ENCODE measurements at places on chromosomes 1 and 21.
A peak's percentile ranks its signal among the peaks of the same experiment; 100 is the strongest.

- no peak for DNase-seq
Measured at GRCh38 chr1:177620636-177621190, 349.1 kb downstream of the SEC16B start.

DNA sequence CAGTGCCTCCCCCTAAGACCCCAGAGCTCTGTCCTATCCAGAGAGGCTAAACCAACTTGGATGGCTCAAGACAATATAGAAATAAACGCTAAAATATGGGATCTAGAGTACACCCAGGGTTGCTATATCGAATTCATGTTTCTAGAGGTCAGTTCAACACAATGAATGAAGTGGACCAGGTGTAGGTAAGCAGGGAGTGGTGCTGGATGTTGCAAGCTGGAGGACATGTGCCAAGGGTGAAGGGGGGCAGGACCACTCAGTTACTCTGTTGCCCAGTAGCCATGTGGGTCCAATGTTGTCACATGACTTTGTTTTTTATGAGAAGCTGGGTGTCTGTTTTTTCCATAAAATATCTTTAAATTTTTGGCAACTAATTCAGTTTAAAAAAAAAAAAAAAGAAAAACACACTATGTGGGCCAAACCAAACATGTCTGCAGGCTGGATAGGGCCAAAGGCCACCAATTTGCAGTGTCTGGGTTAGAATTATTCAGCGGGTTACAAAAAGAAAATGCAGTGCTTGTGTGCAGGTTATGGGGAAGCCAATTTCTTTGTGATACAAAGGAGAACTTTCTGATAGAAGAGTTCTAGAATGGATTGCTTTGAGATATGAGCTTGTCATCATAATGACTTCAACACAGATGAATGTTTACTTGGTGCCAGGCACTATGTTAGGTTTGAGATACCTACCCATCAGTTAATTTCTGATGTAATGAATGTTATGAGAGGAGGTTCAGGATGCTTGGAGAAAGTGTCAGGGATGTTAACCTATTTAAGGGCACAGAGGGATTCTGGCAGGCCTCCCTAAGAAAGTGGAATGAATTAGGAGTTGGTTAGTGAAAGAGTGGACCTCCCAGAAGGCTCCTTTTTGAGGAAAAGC lies 8.9 kb downstream of the CACHD1 start:
- no peak for DNase-seq

GRCh38 chr1:3207217-3207848 lies 138.3 kb downstream of the PRDM16 start:
- DNase-seq = no peak

GRCh38 chr1:18012686-18013085 lies 94.9 kb upstream of the IGSF21 start:
- DNase-seq = no peak

- no peak for DNase-seq
Measured at GRCh38 chr1:172446547-172446946, 2.7 kb upstream of the PIGC start.

DNA sequence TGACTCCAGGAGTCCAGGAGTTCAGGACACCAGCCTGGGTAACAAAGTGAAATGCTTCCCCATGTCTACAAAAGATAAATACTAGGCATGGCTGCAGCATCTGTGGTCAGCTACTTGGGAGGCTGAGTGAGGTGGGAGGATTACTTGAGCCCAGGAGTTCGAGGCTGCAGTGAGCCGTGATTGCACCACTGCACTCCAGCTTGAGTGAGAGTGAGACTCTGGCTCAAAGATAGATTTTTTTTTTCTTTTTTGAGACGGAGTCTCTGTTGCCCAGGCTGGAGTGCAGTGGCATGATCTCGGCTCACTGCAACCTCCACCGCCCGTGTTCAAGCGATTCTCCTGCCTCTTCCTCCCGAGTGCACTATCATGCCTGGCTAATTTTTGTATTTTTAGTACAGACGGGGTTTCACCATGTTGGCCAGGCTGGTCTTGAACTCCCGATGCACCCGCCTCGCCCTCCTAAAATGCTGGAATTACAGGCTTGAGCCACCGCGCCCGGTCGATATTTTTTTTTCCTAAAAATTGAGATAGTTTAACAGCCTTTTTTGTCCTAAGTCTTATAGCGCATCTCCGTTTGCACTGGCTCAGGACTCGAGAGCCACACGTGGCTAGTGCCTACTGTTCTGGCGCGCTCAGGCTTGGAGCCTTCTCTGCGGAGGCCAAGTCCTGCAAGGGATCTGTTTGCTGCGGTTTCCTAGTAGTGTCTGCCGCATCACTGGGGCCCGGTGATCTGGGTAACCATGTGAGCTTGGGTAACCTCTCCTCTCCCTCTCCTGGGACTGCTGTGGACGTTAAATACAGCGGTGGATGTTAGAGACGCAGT lies 1.0 kb upstream of the MFN2 start:
- no peak for DNase-seq

- DNase-seq = no peak
Measured at GRCh38 chr1:160637065-160637464, 9.8 kb downstream of the SLAMF1 start.

- DNase-seq = no peak
Measured at GRCh38 chr1:89466307-89466930, 58.2 kb upstream of the LRRC8B start.

GRCh38 chr1:112583366-112583765 lies 35.6 kb downstream of the ST7L start:
- no peak for DNase-seq

GRCh38 chr1:63466759-63467158 lies 56.3 kb downstream of the ITGB3BP start:
- DNase-seq = no peak

GRCh38 chr1:47478090-47478489 lies 40.2 kb downstream of the FOXD2 start:
- DNase-seq = no peak

- DNase-seq = no peak
Measured at GRCh38 chr1:209130886-209131285, 452.6 kb upstream of the CAMK1G start.

- DNase-seq = no peak
Measured at GRCh38 chr1:205438213-205439158, 16.6 kb upstream of the LEMD1 start.

DNA sequence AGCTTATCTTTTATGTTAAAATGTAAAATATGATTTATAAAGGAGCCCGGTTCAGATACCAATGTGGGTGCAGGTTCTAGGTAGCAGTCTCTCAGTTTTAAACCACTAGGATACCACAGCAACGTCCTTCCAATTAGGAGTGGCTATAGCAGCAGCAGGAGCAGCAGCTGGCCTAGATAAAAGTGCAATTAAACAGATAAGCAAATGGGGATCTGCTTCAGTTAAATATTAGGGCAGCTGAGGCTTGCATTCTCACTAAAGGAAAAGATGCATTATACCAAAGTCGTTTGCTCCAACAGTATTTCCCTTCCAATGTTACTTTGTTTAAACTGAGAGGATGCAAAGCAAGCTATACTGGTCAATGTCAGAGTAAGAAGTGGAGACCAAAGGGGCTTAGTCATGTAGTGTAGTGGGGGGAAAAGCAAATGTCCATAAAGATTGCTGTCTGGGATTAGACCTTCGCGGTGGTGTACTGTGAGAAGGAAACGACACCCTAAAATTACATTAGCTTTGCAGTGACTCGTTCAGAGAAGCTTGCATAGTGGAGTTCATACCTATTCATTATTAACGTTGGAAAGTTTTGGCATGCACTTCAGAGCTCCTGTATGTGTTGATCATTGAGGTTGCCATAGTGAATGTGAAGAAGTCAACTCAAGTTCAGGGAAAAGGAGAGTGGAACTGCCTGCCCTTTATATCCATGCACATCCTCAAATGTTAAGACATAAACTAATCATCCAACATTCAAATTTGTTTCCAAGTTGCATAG lies 272.2 kb downstream of the VAV3 start:
- DNase-seq = no peak

- DNase-seq = no peak
Measured at GRCh38 chr1:59473831-59474230, 176.9 kb downstream of the FGGY start.

DNA sequence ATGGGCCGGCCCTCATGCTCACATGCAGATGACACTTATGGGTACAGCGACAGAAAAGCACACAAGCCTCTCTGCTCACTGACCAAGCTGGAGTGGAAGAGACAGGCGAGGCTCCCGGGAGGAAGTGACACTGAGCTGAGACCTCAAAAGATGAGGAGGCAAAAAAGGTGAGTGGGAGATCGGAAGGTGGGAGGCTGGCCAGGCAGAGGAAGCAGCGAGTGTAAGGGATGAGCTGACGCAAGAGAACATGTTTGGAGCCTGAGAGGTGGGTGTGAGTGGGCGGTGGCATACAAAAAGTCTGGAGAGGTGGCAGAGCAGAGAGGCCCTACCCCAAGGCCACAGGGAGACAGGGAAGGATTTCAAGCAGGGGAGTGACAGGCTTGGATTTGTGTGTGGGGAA lies 18.2 kb upstream of the CDCP2 start:
- no peak for DNase-seq

GRCh38 chr1:39984951-39985350 lies 30.0 kb downstream of the MFSD2A start:
- no peak for DNase-seq

GRCh38 chr1:115697619-115698018 lies 55.8 kb downstream of the VANGL1 start:
- no peak for DNase-seq

GRCh38 chr1:80846966-80847365 lies 953.8 kb upstream of the ADGRL2 start:
- DNase-seq = no peak

GRCh38 chr1:245260110-245260882 lies 105.5 kb downstream of the KIF26B start:
- DNase-seq = no peak

GRCh38 chr1:116664366-116664977 lies 3.1 kb downstream of the IGSF3 start:
- DNase-seq = no peak

DNA sequence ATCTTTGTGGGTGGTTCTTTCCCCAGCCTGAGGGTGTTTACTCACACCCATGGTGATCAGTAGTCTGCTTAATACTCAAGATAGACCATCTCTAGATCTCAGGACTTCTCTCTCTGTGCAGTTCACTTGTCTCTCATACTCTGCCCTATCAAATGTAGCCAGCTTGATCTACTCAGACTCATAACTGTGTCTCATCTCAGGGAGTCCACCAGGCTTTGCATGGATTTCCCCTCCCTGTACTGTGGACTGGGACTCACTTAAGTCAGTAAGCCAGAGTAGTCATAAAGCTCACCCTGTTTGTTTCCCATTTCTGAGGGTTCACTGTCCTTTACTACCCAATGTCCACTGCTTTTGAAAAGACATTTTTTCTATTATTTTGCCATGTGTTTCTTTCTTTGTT lies 41.8 kb downstream of the LYPLAL1 start:
- no peak for DNase-seq

DNA sequence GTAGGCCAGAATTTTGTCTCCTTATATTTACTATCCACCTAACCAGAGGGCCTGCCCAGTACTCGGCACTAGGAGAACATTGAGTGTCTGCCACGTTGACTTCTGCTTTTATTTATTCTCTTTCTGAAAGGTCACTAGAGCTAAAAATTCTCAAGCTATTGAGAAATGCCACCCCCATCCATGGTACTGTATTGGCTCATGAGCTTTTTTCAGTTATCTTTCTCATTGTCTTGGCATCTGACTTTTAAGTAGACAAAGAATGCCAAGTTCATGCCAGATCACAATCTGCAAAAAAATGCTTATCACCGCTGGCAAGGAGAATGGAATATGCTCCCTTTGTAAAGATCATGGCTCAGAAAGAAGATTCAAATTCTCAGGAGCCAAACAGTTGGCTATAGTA lies 49.8 kb upstream of the MROH9 start:
- no peak for DNase-seq

DNA sequence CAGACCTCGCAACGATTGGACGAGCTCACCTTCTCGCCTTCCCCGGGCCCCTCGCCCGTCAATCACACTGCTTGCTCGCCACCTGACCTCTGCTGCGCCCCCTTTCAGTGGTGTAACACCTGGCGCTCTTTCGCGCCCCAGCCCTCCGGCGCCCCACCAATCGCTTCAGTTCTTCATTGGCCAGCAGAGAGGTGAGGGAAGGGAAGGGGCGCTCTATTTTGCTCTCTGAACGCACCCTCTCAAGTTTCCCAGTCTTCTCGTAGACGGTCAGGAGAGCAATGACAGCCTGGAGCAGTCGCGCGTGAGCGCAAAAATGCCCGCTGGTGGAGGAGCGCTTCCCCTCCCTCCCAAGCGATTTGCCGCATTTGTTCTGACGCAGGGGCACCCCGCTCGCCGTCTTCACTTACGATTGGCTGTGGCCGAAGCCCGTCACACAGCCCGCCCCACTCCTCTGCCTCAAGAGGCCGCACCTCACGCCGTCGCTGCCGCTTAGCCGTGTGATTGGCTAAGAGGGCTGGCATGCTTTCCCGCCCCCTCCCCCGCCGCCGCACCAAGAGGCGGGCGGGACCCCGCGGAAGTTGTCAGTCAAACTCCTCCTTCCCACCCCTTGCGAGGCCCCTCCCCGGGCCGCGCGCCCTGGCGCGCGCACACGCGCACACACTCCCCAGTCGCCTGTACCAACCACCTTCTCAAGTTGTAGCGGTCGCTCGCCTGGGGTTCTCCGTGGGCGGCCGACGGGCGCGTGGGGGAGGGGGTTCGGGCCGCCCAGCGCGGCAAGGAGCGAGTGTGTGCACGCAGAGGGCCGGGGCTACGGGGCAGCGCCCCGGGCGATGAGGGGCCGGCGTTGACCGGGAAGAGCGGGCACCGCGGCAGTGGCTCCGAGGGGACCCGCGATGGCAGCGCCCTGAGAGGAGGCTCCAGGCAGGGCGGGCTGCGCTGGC lies at the start of gene PPP2R5A:
PPP2R5A (plus strand) TSS at position 667 of the 941 bp plus-strand sequence. CDS start 701 bp downstream, outside the sequence.
- DNase-seq = peak; percentile 95

GRCh38 chr1:17790383-17791054 lies 35.4 kb downstream of the ACTL8 start:
- no peak for DNase-seq

- no peak for DNase-seq
Measured at GRCh38 chr1:170284016-170284415, 138.3 kb downstream of the NTMT2 start.

Measured in stimulated activated CD4-positive, alpha-beta T cell treated with anti-CD3 and anti-CD28 coated beads, Interleukin-15, amount 100 ng/mL, for 1 hour (primary cell).